CD4-positive, alpha-beta T cell treated with Interleukin-15 for 1 hour (primary cell): ENCODE measurements at places on chromosomes 13 and 19.
A peak's percentile ranks its signal among the peaks of the same experiment; 100 is the strongest.

DNA sequence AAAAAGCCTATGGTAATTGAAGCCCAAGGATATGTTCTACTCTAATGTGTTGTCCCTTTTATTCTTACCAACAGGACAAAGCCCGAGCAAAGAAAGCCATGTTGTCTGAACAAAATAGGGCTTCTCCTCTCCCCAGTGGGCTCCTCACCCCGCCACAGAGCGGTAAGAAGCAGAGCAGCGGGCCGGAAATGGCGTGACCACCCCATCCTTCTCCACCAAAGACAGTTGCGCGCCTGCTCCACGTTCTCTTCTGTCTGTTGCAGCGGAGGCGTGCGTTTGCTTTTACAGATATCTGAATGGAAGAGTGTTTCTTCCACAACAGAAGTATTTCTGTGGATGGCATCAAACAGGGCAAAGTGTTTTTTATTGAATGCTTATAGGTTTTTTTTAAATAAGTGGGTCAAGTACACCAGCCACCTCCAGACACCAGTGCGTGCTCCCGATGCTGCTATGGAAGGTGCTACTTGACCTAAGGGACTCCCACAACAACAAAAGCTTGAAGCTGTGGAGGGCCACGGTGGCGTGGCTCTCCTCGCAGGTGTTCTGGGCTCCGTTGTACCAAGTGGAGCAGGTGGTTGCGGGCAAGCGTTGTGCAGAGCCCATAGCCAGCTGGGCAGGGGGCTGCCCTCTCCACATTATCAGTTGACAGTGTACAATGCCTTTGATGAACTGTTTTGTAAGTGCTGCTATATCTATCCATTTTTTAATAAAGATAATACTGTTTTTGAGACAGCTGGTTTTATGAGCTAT, 12.0 kb downstream of the CCNE1 start:
- no peak for DNase-seq

DNA sequence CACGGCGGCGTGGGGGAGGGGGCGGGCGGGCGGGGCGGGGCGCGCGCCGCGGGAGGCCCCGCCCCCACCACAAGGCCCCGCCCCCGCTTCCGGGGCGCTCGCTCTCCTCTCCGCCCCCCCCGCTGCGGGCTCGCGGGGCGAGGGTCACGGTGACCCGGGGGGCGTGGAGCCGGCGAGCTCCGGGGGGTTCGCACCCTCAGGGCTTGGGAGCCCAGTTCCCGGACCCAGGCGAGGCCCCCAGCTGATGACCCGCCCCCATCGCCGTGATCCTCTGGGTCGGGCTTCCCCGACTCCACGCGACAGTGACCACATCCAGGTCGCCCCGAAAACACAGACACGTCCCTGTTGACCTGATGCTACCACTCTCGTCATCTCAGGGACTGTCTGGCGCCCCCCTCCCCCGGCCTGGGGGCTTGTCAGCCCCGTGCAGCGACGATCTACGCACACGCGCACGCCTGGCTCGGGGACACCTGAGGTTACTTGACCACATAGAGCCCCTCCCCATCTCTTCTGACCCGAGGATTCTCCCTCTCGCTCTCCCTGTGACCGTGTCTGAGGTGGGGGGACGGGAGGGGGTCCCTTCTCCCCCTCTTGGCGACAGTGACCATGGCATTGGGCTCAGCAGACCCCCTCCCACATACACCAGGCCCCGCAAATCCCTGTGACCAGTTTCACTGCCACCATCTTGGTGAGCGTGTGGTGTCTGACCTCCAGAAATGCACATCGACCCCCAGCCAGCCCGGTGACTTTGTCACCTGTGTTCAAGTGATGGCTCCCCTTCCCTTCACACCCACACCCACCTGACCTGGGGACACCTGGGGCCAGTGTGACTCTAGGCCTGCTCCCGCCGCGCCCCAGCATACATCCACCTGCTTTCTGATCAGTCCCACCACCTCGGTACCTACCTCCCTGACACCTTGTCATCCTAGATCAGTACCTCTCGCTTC, 670 bp downstream of the MAP2K7 start:
- DNase-seq: peak; percentile 93

DNA sequence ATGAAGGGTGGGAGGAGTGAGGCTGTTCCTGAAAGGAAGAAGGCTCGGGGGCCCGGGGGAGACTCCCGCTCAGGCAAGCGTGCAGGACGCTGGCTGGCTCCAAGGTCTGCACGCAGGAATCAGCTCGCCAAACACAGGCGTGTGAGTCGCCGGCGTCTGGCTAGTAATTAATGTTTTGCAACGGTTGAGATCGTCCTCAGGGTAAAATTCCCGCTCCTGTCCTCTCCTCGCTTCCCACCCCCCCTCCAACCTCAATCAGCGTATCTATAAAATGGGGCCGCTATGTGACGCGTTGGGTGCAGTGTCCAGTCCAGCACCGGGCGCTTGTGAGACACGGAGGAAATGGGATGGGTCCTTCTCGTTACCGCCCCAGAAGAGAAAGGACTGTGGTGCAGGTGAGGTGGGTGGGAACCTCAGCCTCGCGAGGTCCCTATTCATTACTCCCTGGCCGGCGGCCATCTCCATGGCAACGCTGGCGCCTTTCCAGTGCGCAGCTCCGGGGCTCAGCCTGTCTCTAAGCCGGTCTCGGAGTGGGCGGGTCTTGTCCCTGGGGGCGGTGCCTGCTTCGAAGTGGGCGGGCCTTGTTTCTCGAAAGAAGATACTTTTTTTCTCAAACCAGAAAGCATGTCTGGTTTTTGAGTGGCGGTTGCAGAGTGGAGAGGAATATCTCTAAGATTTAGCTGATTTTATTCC, 6.5 kb upstream of the ZNF579 start:
- DNase-seq: peak; percentile 95

- DNase-seq: no peak
These were observed 6.3 kb upstream of the ZNF358 start for GRCh38 chr19:7509625-7510024.

GRCh38 chr13:46961719-46962118, 64.9 kb upstream of the HTR2A start:
- peak; percentile 36 for DNase-seq
